ENCODE measurements at places on chromosomes 12 and 14. TPM values are rescaled to one million over a fixed set of nuclear protein-coding genes. Genes with fewer than 3 reads are reported as not detected.
A peak's percentile ranks its signal among the peaks of the same experiment; 100 is the strongest.

The CIROP gene
- total RNA-seq = not detected

- DNase-seq = no peak
- no peaks in the 10 kb centered on the region for H3K27me3 ChIP-seq
- no peak overlapping the region for H3K4me3 ChIP-seq
- H3K36me3 ChIP-seq = peaks cover 15% of the 10 kb centered on the region
These were observed 5.1 kb downstream of the RNF10 start for GRCh38 chr12:120539303-120539702.

DNA sequence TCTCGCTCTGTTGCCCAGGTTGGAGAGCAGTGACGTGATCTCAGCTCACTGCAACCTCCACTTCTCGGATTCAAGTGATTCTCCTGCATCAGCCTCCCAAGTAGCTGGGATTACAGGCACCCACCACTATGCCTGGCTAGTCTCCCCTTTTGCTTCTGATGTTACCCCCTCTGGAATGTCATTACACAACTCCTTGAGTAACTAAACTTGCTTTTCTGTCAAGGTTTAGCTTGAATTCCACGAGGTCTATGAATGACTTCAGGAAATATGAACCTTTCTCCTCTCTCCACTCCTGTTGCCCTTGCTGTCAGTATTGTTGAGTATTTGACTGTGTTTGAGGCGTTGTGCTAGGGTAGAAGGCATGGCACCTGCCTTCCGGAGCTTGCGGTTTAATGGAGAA is 16.8 kb upstream of the RTRAF start:
- no peaks in the 10 kb centered on the region for H3K4me1 ChIP-seq
- no peak for DNase-seq
- H3K36me3 ChIP-seq = peaks cover 12% of the 10 kb centered on the region
- H3K4me3 ChIP-seq = no peak overlapping the region

The SPX gene
- total RNA-seq = 0.11 TPM

The IL26 gene
- not detected for total RNA-seq

DNA sequence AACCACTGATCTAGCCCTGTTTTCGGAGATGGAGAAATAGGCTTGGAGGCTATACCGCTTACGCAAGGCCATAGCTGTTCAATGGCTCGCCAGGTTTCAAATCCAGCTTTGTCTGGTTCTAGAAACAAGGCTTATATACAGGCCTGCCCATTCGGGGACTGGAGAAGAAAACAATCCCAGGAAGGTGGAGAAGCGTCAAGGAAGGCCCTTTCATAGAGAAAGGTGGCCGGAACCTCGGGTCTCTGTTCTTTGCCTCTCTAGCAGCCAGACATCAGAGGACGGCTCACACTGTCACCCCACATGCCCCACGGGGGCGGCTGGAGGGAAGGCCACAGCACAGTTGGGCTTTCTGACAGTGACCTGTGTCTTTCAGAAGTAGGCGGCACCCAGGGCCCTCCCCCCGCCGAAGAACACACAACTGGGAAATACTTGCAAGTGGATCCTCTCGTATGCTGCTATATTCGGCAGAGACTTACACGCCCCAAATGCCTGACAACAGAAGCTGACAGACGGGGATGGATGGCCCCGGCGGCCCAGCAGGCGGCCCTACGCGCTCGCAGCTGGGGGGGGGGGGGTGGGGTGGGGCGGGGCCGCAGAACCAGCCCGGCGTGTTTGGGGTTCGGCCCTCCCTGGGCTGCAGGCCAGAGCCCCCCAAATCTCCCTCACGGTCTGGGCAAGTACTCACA is 4.5 kb upstream of the SETD1B start:
- H3K27ac ChIP-seq = peak overlapping the region; percentile 89
- DNase-seq = peak; percentile 67
- H3K4me1 ChIP-seq = peaks cover 32% of the 10 kb centered on the region
- H3K4me3 ChIP-seq = peak overlapping the region; percentile 87
- peaks cover 15% of the 10 kb centered on the region for H3K36me3 ChIP-seq
- no peaks in the 10 kb centered on the region for H3K27me3 ChIP-seq

DNA sequence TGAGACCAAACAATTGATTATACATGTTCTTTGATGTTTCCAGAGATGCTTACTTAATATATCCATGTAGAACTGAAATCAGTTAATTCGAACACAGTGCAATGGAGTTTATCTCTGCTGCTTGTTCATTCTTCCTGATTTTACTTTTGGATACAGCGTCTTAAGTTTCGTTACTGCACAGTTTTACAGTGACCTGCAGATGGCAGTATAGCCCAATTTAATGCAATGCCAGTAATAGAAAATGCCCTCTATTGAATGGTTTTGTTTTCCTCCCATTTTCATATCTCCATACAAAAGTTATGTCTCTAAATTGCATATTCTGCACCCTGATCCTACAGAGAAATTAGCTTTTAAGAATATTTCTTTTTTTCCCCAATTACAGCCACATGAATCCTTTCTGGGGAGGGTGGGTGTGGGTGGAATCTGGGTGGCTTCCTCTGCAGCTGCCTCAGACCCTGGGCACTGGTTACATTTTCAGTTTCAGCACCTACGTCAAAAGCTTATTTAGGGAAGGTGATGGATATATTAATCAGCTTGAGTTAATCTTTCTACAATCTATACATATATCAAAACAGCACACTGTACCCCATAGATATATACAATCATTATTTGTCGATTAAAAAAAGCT is 101.1 kb upstream of the DCD start:
- no peaks in the 10 kb centered on the region for H3K27me3 ChIP-seq
- peak overlapping the region; percentile 46 for H3K4me3 ChIP-seq
- peaks cover 9% of the 10 kb centered on the region for H3K36me3 ChIP-seq
- no peak for DNase-seq
- no peak overlapping the region for H3K27ac ChIP-seq

The GPX2 gene
- not detected for total RNA-seq

Measured in activated naive CD8-positive, alpha-beta T cell treated with anti-CD3 and anti-CD28 coated beads, Interleukin-2, amount 10 ng/mL, durations not matched to agents 7 days and 5 days (primary cell).